GM06990 (cell line): ENCODE measurements at places on chromosomes 12 and 14.

DNA sequence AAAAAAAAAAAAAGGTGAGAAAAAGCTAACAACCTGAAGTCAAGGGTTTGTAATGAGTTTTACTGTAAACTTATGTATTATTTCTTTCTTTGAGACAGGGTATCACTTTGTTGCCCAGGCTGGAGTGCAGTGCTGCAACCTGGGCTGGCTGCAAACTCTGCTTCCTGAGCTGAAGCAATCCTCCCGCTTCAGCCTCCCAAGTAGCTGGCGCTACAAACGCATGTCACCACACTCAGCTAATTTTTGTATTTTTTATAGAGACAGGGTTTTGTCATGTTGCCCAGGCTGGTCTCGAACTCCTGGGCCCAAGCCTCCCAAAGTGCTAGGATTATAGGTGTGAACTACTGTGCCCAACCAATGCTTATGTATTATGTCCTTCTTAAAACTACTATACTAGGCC lies 9.2 kb downstream of the ATF7 start:
- no peak for DNase-seq

GRCh38 chr12:67271976-67272375 lies 2.8 kb downstream of the CAND1 start:
- no peak for DNase-seq

GRCh38 chr12:92573104-92573503 lies 129.7 kb upstream of the PLEKHG7 start:
- no peak for DNase-seq

- DNase-seq: no peak
These were observed 30.9 kb upstream of the EMP1 start for GRCh38 chr12:13165617-13166041.

GRCh38 chr12:80792861-80793260 lies 76.1 kb downstream of the MYF5 start:
- DNase-seq: no peak

DNA sequence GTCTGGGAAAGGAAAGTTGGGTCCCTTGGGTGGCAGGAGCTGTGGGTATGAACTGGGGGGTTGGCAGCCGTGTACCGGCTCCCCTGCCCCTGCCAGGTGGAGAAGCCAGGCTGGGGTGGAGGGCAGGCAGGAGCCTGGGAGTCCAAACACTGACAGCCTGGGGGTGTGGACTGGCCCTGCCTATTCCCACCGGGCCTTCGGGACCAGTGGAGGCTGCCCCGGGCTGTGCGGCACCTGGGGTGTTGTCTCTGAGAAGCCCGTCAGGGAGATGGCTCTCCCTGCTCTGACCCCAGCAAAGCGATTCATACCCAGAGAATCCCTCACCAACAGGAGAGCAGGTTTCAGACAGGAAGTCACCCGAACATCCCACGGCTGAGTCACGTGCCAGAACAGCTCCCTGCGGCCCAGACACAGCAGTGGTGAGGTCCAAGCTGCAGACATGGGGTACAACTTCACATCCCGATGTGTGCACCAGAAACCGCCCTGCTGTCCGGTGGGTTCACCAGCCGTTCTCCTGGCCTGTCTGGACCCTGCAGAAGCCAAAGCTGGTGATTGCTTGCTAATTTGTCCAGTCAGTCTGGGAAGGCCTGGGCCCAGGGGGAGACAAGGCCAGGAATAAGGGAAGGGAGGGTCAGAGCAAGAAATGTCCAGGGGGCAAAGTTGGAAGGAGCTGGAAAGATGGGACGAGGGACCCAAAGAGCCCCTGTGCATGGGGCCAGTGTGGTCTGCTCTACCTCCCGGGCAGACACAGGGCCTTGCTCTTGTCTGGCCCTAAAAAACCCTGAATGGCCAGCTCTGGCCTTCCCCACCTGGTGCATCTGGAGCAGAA lies 2.1 kb upstream of the GPR132 start:
- peak; percentile 72 for DNase-seq

DNA sequence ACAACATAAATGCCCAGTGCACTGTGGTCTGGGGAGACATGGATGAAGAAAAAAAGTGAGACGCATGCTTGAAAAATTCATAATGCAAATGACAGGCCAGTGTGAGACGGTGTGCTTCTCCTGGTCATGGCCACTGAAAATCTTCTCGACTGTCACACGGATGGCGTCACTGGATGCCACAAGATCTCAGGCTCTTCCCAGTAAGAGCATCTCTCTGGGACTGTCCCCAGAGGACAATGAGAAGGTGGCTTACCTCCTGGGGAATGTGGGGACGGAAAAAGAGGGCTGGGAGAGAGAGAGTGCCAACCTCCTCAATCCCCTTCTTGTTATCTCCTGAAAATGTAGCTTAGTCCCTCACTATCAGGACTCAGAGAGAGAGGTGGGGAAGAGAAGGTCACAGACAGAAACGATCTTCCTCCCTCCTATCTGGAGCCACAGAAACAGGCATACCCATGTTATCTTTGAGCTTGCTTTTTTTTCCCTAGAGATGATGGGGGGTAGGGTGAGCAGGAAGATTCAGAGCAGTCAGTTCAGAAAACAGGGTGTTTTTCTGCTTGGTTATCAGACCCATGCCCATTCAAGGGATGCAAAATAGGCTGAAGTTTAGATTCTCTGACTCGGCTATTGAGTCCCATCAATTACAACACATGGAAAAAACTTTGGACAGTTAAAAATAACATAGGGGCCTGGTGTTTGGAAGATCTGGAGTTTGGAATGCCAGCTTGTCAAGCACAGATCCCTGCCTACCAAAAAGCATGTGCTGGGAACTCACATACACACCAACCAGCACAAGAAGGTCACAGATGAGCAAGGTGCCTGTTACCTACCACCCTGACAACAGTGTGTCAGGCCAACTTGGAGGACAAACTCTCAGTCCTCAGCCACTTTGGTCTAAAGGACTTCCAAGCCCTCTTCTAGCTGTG lies 24.2 kb downstream of the DPF3 start:
- no peak for DNase-seq

GRCh38 chr14:34592623-34593022 lies 37.3 kb downstream of the SNX6 start:
- no peak for DNase-seq

GRCh38 chr12:122022393-122023338 lies 982 bp downstream of the BCL7A start:
- no peak for DNase-seq

- peak; percentile 2 for DNase-seq
These were observed at the start of gene PDE3A for GRCh38 chr12:20368114-20368650. Gene PDE3A (plus strand): TSS chr12:20368537. CDS start chr12:20369285, 748 bp downstream.

- DNase-seq: peak; percentile 98
These were observed at the start of gene TM7SF3 for GRCh38 chr12:27014085-27014858. Gene TM7SF3 (minus strand): TSS chr12:27014384. CDS start chr12:27014168, 216 bp downstream.

DNA sequence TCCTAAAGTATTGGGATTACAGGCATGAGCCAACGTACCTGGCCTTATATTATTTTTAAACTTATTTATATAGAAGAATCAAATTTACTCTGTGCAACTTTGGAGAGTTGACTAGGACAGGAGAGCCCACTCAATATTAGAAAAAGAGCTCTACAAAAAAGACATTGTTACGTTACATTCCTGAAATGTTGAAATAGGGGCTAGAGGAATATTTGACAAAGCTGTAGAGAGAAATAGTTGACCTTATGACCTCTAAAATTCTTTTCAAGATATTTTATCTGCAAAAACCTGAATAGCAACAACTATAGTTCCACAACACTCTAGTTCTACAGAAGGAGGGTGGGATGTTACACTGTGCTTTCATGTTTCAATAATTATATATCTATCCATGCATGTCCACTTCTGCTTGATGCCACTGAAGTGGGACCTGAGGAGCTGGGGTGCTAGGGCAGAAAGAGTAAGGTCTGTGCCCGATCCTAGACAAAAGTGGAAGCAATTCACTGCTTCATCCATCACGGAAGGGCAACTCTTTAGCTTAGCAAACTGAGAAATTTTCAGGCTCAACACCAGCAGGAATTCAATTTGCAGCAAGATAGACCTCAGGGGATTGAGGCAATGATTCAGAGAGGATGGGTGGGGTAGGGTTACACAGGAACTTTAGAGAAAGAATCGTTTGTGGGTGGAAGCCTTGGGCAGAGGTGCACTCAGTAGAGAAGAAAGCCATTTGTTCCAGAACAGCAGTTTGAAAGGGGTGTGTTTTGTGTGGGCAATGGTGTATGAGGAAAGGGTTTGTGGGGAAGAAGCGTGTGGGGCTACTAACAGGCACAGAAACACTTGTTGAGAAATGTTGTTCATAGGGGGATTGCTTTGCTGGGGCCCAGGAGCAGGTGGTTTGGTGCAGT lies 16.0 kb upstream of the RNASE10 start:
- no peak for DNase-seq
